ENCODE measurements at places on chromosomes 2 and 18.
A peak's percentile ranks its signal among the peaks of the same experiment; 100 is the strongest.

GRCh38 chr2:648476-649424 lies 28.5 kb downstream of the TMEM18 start:
- no peak for DNase-seq

DNA sequence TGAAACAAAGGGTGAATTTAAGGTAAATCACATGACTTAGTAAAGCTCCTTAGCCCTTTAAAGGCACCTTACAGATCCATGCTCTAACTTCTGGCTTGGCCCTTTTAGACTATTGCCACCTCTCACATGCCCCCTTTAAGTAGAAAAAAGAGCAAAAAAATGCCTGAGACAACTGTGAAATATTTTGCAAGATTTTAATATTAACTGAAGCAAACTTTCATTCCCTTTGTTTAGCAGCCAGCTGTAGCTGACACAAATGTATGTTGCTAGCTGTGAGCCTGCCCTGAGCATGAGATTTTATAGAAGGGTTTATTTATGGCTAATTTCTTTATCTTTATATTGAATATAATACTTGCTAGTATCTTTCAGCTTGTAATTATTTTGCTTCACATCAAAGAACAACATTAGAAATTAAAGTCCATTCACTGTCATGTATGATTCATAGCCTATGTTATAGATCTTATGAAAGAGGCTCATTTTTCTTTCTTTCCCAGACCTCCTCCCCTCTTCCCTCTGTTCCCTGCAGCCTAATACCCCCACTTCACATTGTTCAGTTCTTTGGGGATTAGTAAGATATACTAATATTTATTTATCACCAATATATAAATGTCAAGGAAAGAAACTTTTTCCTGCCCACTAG lies 637.2 kb upstream of the ZEB2 start:
- DNase-seq, result no peak

DNA sequence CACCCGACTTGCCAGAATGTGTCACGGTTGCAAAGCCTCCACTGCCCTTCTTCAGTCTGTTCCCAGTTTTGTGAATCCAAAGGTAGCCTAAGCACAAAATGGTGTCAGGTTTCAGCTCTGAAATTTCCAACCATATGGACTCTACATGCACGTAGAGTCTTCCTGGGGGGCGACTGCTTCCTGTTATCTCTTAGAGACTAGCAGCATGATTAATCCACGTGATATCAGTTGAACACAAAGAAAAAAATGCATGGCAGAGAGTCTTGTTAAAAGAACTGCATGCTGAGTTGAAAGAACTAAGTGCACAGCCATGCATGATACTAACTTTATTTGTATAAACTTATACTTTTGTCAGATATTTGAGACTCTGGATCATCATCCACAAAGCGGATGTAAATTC lies 404.4 kb downstream of the SOCS6 start:
- peak; percentile 0 for DNase-seq

DNA sequence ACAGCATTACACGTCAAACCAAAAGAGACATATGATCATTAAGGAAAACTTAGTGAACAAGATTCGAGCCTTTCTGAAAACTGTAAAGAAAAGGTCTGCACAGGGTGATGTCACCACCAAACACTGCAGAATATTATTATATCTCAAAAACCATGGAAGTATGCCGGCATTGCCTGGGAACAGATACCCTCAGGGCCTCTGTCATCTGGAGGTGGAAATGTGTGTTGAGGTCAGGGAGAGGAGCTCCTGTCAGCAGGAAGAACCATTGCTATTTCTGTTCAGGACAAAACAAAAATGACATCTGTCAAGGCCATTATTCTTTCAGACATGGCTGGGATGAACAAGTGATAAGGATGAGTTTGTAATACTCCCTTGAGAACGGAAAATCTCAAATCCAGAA lies 365.9 kb upstream of the TRIB2 start:
- no peak for DNase-seq

- no peak for DNase-seq
These were observed 49.7 kb downstream of the PXDN start for GRCh38 chr2:1694371-1695271.

DNA sequence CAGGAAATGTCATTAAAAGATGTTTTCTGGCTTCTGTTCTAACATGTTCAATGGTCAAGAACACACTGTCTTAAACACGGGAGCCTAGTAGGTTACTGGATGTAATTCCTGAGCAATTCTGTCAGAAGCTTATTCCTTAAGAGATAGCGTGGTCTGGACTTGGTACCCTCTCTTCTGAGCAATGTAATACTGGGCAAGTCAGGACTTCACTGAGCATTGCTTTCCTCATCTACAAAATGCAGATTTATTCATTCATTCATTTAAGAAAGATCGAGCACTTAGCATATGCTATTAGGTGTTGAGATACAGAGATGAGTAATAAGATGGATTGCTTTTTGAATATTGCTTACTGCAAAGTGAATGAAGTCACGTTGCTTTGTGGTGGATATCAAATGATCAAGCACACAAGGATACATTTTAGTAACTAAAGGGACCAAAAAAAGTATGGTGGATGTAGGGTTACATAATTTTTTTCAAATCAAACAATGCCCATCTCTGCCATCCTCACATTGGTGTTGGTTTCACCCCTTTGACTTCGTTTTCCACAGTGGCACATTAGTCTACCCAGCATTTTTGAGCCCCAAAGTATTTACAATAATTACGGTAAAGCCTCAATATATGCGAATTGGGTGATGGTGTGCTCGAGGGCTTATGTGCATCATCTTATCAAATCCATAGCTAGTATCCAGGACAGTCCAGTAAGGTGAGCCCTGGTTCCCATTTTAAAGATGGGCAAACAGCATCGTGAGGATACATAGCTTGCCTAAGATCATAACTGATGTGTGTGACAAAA lies 65.3 kb downstream of the ZC3H6 start:
- no peak for DNase-seq

GRCh38 chr18:55576001-55576400 lies 12.0 kb downstream of the TCF4 start:
- DNase-seq, result no peak

DNA sequence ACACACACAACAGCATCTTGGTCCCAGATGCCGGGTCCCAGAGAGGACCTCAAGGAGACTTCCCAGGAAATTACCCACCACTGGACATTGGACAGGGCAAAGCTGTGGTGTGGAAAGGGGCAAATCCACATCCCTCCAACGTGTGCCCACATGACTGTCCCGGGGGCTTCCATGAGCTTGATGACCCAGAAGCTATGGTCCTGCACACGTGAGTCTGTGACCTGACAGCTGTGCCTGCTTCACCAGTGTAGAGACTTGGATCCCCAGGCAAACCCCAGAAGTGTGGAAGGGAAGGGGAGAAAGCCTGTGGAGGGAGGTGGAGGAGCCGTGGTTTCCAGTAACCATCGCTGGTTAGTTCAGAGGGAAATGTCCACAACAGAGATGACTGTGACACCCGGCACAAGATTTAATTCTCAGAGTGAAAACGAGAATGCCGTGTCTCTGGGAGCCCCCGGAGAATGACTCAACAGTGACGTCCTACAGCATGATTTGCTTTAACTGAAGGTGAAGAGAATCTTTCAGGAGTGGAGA lies 19.1 kb upstream of the GPR55 start:
- DNase-seq, result no peak

DNA sequence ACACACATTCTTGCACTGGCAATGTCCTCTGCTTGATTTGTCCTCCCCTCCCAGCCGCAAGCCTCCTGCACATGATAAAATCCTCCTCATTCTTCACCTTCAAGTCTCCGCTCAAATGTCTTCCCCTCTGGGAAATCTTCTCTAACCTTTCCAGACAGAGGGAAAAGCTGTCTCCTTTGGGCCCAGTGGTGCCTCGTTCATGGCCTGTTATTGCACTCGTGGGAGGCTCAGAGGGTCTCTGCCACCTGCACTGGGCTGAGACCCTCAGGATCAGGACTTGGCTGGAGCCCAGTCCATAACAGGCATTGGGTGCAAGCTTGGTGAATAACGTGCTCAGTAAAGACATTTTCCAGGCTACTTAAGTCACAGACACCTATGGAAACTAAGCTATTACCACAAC lies 68.6 kb downstream of the PTGR3 start:
- no peak for DNase-seq

DNA sequence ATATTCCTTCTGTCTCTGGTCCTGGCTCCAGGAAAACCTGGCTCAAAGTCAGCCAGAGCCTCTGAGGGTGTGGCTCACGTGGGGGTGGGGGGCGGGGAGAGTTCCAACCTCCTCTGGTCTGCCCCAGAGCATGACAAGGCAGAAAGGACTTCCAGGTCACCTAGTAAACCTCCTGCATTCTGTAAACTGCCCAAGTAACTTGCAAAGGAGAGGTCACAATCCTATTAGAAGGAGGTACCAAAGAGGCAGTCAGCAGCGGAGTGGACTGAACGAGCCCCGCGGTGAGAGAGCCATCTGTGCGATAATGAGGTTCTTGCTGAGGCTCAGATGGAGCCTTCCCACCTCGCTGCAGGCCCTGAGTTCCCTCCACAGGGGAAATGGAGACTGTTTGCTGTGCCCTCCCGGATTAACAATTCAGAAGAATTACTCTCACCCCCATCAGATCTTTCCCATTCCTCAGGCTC lies 58.9 kb upstream of the GATA6 start:
- DNase-seq, result no peak

DNA sequence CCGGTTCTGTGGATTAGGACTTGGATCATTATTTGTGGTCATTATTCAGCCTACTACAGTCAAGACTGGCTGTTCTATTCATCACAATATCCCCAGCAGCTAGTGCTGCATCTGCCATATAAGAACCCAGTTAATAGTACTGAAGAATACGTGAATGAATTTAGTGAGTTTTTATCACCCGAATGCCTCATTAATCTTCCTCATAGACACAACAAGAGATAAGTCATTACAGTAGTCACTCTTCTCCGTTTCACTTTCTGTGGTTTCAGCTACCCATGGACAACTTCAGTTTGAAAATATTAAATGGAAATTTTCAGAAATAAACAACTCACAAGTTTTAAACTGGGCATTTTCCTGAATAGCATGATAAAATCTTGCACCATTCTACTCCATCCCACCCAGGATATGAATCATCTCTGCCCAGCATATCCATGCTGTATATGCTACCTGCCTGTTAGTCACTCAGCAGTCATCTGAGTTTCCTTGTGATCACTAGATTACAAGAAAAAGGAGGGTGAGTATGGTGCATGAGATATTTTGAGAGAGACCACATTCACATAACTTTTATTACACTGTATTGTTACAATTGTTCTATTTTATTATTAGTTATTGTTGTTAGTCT lies 363.7 kb upstream of the CHAC2 start:
- peak; percentile 20 for DNase-seq

DNA sequence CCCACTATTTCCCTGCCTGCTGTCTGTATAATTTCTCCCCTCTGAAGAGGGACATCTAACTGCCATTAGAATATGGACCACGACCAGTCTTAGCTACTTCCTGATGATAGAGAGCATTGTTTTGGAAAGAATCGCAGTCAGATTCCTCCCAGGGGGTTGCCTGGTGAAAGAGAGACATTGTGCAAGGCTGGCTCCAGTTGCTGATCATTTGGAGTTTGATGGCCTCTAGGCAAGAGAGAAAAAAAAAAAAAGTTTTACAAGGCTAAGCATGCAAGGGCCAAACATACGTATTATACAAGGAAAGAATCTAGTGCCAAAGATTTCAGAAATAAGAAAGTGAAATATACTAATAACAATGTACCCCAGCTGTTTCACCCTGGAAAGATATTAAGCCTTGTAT lies 182.2 kb downstream of the CMPK2 start:
- DNase-seq, result no peak

- no peak for DNase-seq
These were observed 52.4 kb downstream of the GLI2 start for GRCh38 chr2:120787822-120788700.

GRCh38 chr2:119476301-119477112 lies 44.9 kb downstream of the TMEM37 start:
- DNase-seq, result no peak

- no peak for DNase-seq
These were observed 156.7 kb downstream of the SLC4A3 start for GRCh38 chr2:219784178-219784577.

- DNase-seq, result no peak
These were observed 37.5 kb downstream of the TIMM21 start for GRCh38 chr18:74185860-74186259.

All from non-pigmented ciliary epithelial cell (primary cell).